ENCODE measurements at places on chromosomes 3 and 15.

DNA sequence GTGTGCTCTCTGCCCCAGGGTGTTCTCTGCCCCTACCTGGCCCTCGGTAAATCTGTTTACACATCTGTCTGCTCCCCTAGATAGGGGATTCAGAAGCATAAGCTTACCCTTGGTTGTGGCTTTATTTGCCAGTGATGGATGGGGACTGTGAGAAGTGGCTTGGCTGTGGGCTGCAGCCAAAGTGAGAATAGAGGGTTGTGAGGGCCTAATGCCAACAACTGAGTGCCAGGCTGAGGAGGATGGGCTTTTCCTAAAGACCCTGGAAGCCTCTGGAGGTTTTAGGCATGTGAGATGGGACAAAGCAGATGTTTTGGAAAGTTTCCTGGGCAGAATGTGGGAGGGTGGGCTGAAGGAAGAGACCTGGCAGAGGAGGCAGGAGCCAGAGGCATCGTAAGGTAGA is 15.4 kb upstream of the APEH start:
- DNase-seq, result no peak

- DNase-seq, result no peak
Measured at GRCh38 chr3:155661042-155661441, 83.8 kb downstream of the PLCH1 start.

GRCh38 chr3:8301977-8302735 is 199.5 kb upstream of the LMCD1 start:
- DNase-seq, result no peak

- DNase-seq, result no peak
Measured at GRCh38 chr3:84885199-84885882, 73.4 kb upstream of the CADM2 start.

DNA sequence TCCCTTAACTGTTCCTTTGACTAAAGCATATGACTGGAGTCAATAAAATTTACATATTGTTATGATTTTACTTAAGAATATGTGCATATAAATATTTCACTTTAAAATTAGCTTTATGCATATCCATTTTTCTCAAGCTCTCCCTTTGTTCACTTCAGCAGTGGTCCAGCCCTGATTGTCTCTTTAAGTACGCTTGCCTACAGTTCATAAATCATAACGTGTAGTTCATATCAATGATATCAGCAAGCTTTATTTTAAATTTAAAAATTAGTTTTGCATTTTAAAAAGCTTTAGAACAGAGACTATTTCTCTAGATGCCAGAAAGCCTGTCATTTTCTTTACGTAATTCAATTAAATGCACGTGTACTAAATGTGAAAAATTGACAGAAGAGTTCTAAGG is 721.9 kb downstream of the OTOL1 start:
- DNase-seq, result no peak

- no peak for DNase-seq
Measured at GRCh38 chr3:147395899-147396711, 10.2 kb downstream of the ZIC4 start.

DNA sequence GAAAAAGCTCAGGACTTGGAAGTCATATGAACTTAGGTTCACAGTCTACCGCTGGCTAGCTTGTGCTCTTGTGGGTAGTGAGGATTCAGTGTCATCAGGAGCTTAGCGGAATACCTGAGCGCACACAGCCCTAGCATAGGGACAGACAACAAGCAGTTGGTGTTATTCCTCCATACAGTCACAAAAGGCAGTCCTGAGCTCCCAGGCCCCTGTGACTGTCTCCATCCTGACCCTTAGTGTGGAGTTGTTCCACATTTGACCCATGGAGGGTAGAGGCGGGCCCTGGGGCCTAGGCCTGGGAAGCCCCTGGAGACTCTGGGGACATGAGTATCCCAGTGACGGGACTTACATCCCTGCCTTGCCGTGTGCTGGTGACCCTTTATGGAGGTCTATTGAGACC is 131.5 kb upstream of the PLXNA1 start:
- DNase-seq, result no peak

GRCh38 chr3:7447197-7447769 is 586.4 kb downstream of the GRM7 start:
- DNase-seq, result no peak

- no peak for DNase-seq
Measured at GRCh38 chr3:12194209-12194608, 35.5 kb upstream of the TIMP4 start.

DNA sequence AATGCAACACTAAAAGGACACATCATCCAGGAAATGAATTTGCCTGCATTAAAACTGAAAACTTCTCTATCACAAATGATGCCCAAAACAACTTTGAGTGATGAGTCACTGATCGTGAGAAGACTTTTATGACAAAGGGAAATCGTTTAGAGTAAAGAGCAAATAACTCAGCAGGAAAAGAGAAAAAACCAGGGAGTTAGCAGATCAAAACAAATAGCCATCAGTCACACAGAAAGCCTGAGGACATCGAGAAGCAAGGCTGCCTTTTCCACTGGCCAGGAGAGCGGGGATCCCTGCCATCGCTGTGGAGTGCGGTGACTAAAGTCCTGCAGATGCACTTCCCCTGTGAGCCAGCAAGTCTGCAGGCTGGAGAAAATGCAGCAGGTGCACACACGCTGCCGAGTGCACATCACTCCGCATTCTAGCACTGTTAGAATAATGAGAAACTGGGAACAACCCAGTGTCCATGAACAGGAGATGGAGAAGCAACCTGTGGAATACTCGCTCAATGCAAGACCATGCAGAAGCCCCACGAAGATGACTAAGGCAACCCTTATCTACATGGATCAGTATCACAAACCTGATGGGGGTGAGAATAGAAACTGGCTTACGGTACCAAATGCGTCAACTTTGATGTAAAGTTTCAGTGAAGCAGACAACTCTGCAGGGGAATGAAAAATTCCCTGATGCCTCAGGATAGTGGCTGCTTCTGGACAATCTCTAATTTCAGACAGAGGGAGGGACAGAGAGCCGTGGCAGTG is 86.4 kb downstream of the NSMCE3 start:
- DNase-seq, result no peak

GRCh38 chr15:99738021-99738847 is 5.0 kb upstream of the LYSMD4 start:
- DNase-seq, result no peak

DNA sequence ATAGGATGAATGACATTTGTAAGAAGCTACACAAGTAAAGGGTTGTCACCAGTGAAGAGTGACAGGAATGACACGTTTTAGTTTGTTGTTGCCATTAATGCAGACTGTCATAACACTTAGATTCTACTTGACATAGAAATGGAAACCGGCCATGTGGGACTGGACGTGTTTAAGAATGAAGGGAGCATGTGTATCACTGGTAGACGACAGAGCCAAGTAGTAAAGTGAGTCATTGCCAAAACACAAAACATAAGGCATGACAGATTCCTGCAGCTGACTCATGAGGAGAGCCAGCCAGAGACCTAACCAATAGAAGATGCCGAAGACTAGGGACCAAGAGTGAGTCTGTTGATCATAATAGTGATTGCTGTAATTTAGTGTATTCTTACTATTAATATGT is 106.2 kb upstream of the PLAAT1 start:
- DNase-seq, result no peak

- no peak for DNase-seq
Measured at GRCh38 chr3:11568503-11569155, 75.1 kb downstream of the VGLL4 start.

DNA sequence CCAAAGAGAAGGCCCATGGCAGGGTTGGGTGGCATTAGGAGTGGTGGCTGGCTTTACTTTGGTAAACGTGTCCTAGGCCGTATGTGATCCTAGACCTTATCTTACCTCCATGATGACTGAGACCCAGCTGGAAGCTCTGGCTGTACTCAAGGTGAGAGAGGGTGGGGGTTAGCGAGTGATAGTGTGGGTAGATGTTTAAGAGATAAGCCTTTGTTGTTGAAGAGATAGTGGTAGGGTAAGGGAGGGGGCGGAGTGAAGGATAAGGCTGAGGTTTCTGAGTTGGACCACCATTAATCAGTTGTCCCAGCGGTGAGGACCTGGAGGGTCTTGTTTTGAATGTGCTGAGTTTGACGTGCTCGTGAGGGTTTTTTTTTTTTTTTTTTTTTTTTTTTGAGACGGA is 61.5 kb upstream of the ULK4 start:
- DNase-seq, result peak; percentile 13

DNA sequence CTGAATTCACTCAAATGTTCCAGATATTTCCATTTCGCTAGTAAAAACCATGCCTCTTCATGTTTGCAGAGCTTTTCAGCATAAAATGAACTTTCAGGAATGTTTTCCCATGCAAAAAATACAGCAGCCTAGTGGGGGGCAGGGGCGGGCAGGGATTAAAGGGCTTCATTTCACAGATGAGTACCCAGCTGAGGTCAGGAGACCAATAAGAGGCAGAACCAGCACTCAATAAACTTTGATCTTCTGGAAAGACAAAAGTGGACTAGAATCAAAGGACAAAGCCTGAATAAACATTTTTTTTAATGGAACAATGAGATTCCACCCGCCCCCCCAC is 8.0 kb downstream of the KLHL25 start:
- no peak for DNase-seq

DNA sequence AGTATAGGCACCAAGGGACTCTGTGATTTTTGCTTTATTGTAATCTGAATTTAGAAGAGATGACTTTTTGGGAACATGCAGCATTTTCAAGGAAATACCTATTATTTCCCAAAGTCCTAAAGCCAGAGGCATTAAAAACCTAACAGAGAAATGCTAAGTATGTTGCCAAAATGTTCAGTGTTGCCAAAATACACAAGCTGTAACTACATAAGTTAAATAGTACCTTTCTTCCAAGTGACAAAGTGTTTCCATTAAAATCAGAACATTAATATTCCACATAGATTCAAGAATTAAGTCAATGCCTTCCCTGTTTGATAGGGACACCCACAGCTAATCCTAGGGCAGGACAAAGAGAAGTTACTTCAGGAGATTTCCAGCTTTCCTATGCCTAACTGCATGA is 42.0 kb downstream of the MKRN2 start:
- no peak for DNase-seq

DNA sequence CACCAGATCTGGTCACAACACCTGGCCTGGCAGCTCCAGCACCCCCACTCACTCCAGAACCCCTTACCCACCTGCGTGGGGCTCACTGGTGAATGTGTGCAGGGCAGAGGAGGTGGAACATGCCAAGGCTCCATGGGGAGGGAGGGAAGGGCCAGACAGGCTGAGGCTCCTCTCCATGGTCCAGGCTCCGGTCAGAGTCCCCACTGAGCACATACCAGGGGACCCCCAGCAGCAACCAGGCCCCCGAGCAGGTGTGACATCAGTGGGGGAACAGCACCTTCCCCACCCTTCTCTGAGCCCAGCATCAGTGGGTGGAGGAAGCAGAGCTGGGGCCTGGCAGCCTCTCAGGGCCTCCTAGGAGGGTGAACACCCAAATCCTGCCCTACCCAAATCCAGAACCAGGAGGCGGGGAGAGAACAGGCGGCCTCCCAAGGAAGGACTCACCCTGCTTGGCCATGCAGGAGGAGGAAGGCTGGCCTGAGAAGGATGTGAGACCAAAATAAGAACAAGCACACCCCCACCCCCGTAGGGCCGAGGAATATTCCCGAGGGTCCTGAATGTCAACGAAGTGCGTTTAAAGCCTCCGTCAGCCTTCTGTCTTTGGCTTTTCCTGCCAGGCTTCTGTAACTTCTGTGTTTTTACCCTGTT is 1.1 kb upstream of the GP9 start:
- DNase-seq, result no peak

- no peak for DNase-seq
Measured at GRCh38 chr3:126488886-126489569, 13.3 kb upstream of the ZXDC start.

DNA sequence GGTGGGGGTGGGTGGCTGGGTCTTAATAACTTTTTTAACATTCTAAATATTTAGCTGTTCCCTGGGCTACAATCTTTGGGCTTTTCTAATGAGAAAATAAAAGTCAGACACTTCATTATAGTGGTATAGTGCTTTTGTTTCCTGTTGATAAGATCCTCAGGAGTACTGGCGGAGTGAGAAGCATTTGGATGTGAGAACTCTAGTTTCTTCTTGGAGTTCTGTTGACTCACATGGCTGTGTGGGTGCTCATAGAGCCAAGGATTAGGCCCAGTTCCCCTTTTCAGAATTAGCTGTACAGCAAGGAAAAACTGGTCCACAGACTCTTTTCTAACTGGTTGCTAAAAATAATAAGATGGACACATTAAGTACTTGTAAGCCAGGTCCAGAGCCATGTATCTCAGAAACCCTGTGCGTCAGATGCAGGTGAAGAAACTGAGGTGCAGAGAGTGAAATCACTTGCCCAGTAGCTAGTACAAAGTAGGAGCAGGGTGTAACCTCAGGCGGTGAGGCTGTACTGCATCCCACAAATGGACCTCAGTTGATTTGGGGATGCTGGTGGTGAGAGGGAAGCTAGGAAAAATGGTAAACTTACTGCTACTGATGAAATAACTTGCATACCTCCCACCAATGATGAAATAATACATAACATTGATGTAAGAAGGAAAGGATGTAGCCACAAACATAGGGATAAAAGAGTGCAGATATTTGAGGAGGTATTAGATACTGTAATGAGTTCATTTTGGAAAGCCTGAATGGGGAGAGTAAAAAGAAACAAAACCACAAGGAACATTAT is 2.3 kb downstream of the ITPR1 start:
- no peak for DNase-seq

GRCh38 chr3:4765212-4765611 is 214.0 kb upstream of the BHLHE40 start:
- DNase-seq, result no peak

DNA sequence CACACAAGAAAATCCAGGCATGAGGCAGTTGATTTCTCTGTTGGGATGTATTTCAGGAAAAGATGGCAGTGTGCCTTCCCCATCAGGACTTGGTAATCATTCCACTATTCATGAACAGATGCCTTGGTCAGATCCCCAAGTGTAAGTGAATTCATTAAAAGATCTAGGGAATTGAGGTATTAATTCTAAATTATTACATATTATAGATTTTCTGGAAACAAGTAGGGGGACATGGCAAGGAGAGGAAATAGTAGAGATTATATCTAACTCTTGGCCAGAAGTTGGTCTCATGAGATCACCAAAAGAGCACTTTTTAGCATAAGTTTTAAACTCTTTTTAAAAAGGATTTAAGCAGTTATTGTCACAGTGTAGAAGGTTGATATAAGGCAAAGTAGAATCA is 74.4 kb upstream of the MDFIC2 start:
- DNase-seq, result no peak

- no peak for DNase-seq
Measured at GRCh38 chr3:120424506-120424905, 26.3 kb downstream of the FSTL1 start.

DNA sequence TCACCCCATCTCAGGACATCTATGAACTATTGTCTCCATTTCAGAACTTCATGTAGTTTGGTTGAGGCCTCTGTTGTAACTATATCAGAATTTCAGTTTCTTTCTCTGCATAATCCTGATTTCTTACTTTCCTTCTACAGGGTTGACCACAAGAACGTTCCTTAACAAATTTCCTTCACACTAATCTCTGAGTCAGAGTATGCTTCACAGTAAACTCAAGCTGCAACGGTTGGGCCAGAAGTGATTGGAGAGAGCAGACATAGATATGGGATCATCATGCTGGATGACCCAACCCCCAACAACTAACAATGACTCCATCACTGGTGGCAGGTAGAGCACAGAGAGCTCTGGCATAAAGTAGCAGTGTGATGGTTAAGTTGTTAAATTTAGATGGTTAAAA is 128.8 kb upstream of the OSTN start:
- no peak for DNase-seq

GRCh38 chr3:24088782-24089181 is 143.7 kb downstream of the NR1D2 start:
- DNase-seq, result no peak

GRCh38 chr3:177208223-177208622 is 10.9 kb upstream of the TBL1XR1 start:
- no peak for DNase-seq

GRCh38 chr15:83914906-83915305 is 261.0 kb downstream of the ADAMTSL3 start:
- no peak for DNase-seq

GRCh38 chr3:164235289-164236028 is 842.8 kb downstream of the SI start:
- no peak for DNase-seq

Measured in stimulated activated CD8-positive, alpha-beta memory T cell treated with anti-CD3 and anti-CD28 coated beads, Interleukin-4, amount 100 ng/mL, for 24 hours (primary cell).